ENCODE measurements at places on chromosomes 13 and 19.
A peak's percentile ranks its signal among the peaks of the same experiment; 100 is the strongest.

GRCh38 chr19:34428549-34429285 is 536 bp downstream of the UBA2 start:
- peak; percentile 85 for DNase-seq

GRCh38 chr19:42261763-42262162 is 6.8 kb upstream of the ERF start:
- no peak for DNase-seq

GRCh38 chr13:112674412-112675365 is 15.1 kb upstream of the ATP11A start:
- DNase-seq, result no peak

- DNase-seq, result no peak
Observed at GRCh38 chr13:84098273-84098672, 216.0 kb upstream of the SLITRK1 start.

GRCh38 chr13:79998381-79998880 is 342.5 kb downstream of the SPRY2 start:
- no peak for DNase-seq

GRCh38 chr19:10637894-10638293 is 12.5 kb downstream of the SLC44A2 start:
- DNase-seq, result no peak

GRCh38 chr13:72435251-72435650 is 292.2 kb downstream of the MZT1 start:
- DNase-seq, result no peak

DNA sequence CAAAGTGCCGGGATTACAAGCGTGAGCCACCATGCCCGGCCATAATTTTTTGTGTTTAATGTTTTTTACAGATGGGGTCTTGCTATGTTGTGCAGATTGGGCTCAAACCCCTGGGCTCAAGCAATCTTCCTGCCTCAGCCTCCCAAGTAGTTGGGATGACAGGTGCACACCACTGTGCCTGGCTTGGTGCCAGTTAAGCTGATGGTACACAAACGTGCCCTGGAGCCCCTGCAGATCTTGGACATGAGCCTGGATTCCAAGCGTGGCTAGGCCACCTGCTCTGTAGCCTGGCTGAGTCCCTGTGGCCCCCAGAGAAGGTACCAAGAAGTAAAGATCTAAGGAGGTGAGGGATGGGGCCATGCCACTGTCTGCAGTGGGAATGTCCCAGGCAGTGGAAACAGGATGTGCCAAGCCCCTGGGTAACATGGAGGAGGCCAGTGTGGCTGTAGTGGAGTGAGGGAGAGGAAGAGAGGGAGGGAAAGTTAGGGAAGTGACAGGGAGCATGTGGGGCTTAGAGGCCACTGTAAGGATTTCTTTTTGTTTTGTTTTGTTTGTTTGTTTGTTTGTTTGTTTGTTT is 7.0 kb downstream of the PRODH2 start:
- DNase-seq, result no peak

DNA sequence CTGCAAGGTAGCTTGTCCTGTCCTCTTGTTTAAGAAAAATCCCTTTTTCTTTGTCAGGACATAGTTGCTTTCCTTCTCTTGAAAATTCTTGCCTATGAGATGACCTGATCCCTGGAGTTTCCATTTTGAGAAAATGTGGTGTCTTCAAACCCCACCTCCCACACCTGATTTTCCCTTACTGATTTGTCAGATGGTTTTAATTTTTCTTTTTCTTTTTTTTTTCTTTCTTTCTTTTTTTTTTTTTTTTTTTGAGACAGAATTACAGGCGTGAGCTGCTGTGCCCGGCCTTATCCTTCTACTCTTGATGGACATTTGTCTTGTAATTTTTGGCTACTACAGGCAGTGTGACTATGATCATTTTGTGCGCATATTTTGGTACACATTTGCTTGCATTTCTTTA is 1.2 kb downstream of the ZNF345 start:
- no peak for DNase-seq
